Activated T-helper 1 cell treated with anti-CD3 and anti-CD28 coated beads, Interleukin-12 subunit alpha, Interleukin-12 subunit beta, Interleukin-2, Interleukin-4 antibody, amounts not matched to agents 30 ng/mL and 10 ng/mL and 1 ng/mL, durations not matched to agents 14 hours and 24 hours and 36 hours (primary cell): ENCODE measurements at places on chromosomes 5 and 9. TPM values are rescaled to one million over a fixed set of nuclear protein-coding genes. Genes with fewer than 3 reads are reported as not detected.

Gene PKD2L2
- not detected in 2 replicates for total RNA-seq

Gene PCDHGA2
- 0.08 and 0.17 TPM in 2 replicates for total RNA-seq

Gene HTR4
- not detected in 2 replicates for total RNA-seq

Gene NFIB
- total RNA-seq = not detected in 2 replicates

Gene ZCCHC7
- total RNA-seq = 22.1 and 26.0 TPM in 2 replicates

Gene TYRP1
- not detected in 2 replicates for total RNA-seq
